ENCODE measurements at places on chromosomes 3 and 15. TPM values are rescaled to one million over a fixed set of nuclear protein-coding genes. Genes with fewer than 3 reads are reported as not detected.

Gene EID1
- total RNA-seq, result 203 TPM

Gene GOLIM4
- 26.2 TPM for total RNA-seq

Gene GABRG3
- total RNA-seq, result not detected

Gene CPNE4
- total RNA-seq, result not detected
